ENCODE measurements at places on chromosomes 1 and 21.

- DNase-seq = no peak
Measured at GRCh38 chr1:72606216-72606810, 324.0 kb upstream of the NEGR1 start.

DNA sequence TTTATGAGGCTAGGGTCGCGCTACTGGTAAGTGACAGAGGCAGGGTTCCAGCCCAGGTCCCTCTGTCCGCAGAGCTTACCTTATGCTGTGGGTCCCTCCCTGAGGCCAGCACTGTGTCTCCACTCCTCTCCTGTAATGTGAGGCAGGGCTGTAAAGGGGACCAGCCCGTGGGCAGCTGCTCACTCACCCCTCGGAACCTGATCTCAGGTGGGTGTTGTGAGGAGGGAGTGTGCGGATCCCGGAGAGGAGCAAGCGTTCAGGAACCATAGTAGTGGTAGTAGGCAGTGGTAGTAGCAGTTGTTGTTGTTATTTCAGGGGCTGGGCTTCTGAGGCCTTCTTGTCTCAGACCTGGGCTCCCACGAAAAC lies 1.7 kb downstream of the ZC3H12A start:
- no peak for DNase-seq

GRCh38 chr1:96206451-96206850 lies 515.1 kb upstream of the PTBP2 start:
- peak; percentile 43 for DNase-seq

GRCh38 chr1:6183520-6183989 lies 3.4 kb upstream of the CHD5 start:
- DNase-seq = peak; percentile 21

DNA sequence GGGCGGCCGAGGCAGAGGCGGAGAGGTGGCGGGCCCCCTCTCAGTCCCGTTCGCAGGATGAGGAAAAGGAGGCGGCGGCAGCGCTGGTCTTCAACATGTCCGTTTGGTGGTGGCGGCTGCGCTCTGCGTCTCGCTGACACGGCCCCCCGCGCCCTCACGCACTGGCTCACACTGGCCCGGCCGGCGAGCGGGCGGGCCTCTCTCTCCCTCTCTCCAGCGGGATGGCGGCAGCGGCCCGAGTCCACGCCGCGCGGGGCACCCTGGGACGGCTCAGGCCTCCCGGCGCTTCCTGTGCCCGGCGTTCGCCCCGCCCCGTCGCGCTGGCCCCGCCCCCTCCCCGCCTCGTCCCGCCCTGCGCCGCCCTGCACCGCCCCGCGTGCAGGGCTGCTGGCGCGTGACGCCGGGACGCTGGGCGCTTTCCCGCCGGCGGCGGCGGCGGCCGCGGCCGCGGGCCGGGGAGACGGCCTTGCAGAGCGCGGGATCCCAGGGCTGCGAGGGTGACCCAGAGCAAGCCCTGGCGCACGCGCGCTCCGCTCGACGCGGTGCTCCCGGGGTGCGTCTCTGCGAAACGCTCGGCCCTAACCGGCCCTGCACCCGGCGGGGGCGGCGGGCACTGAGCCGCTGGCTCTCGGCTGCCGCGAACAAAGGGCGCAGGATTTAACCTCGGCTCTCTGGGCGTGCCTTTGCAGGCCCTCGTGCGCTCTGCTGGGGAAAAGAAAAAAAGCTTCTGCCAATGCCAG lies at the start of gene SCAF4:
TSS of gene SCAF4 (minus strand) at position 262 of the 740 bp plus-strand sequence. CDS start 426 bp downstream, outside the sequence.
- peak; percentile 97 for DNase-seq

GRCh38 chr1:198079432-198079951 lies 77.3 kb upstream of the NEK7 start:
- peak; percentile 23 for DNase-seq

GRCh38 chr1:103779932-103780331 lies 30.2 kb downstream of the AMY1C start:
- DNase-seq = no peak

DNA sequence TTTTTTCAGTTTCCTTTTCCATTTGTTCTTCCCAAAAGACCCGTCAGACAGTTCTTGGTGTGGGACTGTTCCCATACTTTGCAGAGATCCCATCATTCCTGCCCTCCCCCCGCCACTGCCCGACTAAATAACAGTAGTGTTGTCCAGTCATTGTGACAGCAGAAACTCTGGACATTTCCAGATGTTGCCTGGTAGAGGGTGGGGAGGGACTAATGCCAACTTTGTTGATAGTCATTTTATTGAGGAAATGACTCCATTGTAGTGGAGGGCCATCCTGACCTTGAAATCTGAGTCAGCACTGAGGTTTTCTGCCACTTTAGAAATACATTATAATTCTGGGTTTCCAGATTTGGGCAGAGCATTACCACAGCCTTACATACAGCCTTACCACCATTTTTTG lies 85.4 kb downstream of the CEP350 start:
- DNase-seq = no peak

GRCh38 chr1:107250169-107250568 lies 109.3 kb downstream of the NTNG1 start:
- peak; percentile 83 for DNase-seq

Measured in NCI-H69 (cell line).